ENCODE measurements at places on chromosomes 2 and 18.

GRCh38 chr2:237132799-237133198 lies 47.1 kb downstream of the COPS8 start:
- DNase-seq: peak; percentile 39

- DNase-seq: no peak
These were observed 39.5 kb downstream of the CYP26B1 start for GRCh38 chr2:72108121-72108520.

DNA sequence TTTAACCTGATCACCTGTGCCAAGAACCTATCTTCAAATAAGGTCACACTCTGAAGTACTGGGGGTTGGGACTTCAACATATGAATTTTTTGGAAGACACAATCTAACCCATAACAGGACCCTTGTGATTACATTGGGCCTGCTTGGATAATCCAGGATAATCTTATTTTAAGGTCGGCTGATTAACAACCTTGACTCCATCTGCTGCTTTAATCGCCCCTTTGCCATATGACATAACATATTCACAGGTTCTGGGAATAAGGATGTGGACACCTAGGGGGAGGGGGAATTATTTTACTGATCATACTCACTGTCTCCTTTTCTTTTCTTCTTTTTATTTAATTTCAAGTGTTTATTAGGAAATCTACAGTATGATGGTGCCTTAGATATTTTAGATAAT lies 34.8 kb downstream of the CDH20 start:
- DNase-seq: no peak

- peak; percentile 31 for DNase-seq
These were observed 62.7 kb upstream of the TAF1B start for GRCh38 chr2:9780368-9781130.

DNA sequence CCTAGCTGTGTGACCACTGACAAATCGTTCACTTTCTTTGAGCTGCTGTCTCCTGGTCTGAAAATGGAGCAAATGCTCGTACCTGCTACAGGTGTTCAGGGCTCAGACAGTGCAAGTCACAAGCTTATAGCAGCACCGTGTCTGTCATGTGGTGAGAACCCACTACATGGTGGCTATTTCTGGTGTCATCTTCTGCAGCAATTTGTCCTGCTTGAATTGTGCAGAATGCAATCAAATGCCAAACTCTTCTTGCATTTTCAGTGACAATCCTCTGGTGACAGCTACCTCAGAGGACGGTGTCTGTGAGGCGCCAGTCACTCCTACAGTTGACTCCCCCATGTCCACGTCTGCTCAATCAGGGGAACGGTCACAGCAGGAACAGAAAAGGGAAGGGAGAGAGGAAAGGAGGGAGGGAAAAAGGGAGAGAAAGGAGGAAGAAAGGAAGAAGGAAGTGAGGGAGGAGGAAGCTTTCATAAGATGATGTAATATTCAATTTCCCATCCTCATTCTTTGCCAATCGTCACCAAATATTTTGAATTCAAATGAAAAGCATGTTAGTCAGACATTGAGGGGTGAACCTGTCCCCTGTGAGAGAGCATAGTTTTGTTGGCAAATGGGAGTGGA lies 122.2 kb downstream of the BCL2 start:
- peak; percentile 63 for DNase-seq

DNA sequence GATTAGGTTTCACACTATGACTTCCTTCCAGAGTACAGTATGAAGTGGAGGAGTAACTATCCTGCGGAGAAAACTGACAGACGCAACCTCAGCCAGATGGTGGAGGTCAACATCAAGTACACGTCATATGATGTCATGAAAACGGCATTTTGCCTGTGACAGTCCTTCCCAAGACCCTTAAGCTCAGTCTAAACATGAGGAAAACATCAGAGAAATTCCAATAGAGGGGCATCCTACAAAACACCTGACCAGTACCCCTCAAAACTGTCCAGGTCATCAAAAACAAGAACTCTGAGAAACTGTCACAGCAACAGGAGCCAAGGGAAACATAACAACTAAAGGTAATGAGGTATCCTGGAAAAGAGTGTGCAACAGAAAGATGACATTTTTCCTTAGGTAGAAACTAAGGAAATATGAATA lies 1.7 kb downstream of the RNU4ATAC start:
- DNase-seq: peak; percentile 63

DNA sequence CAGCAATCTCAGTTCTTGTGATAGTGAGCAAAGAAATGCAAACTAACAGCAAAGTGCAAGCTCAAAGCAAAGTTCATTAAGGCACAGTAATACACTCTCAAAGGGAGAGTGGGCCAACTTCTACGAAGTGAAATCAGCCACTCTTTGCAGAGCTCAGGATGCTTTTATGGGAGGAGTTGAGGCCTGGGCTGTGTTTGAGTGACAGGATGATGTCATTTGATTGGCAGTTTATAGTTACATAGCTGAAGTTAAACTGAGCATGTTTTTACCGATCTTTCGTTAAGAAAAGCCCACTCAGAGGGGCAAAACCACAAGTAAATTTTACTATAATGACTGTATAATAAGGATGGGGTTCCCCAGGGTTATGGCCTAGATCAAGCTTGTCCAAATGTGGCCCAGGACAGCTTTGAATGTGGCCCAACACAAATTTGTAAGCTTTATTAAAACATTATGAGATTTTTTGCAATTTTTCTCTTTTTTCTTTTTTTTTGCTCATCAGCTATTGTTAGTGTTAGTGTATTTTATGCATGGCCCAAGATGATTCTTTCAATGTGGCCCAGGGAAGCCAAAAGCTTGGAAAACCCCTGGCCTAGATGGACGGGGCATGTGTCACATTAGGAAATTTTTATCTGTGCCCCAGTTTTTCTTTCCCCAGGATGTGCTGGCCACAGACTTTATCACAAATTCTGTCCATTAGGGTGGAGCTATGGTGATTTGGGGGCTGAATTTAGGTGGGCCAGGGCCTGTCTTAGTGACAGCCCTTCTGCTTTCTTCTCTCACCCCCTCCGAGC lies 8.3 kb upstream of the DNAH7 start:
- DNase-seq: no peak

DNA sequence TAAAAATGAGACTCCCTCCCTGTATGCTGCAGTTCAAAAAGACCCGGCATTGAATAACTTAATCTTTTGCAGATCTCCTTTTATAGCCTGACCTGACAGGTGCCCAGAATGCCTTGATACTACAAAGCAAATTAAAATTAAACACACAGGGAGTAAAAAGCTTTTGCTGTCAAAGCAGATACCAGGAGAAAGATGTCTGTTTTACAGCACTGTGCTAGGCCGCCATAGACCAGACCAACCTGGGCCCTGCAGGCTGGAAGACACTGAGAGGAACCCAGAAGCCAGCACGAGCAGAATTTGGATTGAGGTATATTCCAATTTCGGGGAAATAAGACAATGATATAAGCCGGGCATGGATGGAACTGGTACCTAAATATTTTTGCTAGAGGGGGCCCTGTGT lies 602.8 kb upstream of the SOX11 start:
- no peak for DNase-seq

- no peak for DNase-seq
These were observed 103.7 kb downstream of the USP34 start for GRCh38 chr2:61367177-61367576.

DNA sequence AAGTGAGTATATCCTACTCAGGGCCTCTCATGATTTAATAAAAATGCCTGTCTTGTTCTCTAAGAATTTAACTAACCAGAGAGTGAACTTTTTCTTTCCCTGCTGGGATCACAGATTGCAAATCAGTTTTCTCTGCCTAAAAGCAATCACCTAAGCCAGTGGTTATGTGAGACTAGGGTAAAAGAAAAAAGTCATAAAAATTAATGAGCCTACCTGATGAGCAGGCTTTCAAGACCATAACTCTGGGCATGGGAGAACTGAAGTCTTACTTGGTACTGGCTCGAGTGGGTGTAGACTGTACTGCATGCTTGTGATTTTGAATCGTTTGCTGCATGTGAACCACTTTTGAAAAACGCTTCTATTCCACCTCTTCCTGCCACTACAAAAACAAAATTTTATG lies 1677.0 kb upstream of the LRRTM1 start:
- no peak for DNase-seq

GRCh38 chr2:14778015-14778414 lies 145.5 kb downstream of the LRATD1 start:
- no peak for DNase-seq

- DNase-seq: peak; percentile 80
These were observed 7.2 kb downstream of the AGAP1 start for GRCh38 chr2:235500761-235501672.

DNA sequence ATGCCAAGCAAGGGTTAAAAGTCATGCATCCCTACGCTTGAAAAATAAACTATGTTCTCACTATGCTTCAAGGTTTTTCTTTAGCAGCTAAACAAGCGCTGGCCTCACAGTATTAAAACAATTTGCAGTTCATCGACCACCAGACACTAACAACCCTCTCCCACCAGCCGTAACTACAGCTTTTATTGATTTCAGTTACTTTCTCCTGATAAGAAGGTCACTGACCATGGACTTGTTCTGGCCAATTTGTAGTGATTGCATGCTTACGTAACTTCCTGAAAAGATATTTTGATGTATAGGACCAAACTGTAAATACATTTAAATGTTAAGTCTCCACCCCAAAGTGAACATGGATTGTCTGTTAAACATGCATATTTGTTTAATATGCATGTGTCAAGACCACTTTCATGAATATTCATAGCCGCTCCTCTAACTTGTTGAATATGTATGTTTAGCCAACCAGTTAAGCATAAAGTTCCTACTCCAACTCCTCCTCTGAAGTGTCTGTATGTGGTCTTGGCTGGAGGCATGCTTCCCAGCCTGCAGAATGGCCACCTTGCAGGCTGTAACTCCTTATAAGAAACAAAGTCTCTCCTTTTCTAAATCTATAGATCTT lies 1.7 kb upstream of the THOC1 start:
- DNase-seq: peak; percentile 24

DNA sequence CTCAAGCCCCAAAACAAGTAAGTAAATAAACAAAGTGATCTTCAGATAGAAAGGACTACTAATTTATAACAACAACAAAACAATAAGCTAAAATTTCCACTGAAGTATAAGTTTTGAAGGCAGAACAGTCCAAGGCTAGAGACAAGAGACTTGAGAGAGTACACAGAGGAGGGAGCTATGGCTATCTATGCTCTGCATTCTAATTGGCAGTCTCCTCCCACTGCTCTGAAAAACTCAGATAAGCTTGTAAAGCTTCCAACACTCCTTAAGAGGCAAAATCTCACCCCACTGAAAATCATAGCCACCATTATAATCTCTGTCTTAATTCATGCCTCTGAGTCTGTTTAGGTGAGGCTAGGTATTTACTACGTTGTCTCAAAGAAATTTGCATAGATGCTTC lies 714.6 kb upstream of the LRATD1 start:
- DNase-seq: no peak

GRCh38 chr18:28365411-28365831 lies 188.5 kb upstream of the CDH2 start:
- no peak for DNase-seq

DNA sequence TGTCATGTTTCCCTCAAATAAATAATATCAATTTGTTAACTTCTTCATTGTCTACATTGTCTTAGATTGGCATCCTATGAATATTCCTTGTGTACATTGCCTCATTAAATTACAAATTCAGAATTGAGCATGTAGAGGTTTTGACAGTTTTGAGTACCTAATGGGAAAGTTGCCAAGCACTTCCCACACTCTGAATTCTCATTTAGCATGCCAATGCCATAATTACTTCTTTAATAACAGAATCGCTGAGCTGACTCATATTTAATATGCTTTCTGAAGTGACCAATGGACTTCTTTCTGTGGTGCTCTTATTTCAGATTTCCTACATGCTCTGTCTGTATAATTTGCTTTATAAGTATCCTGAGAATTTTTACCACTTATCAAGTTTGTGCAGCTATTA lies 114.4 kb upstream of the NOL4 start:
- no peak for DNase-seq

GRCh38 chr2:19332503-19332902 lies 25.9 kb downstream of the OSR1 start:
- no peak for DNase-seq

GRCh38 chr2:61658841-61659780 lies 121.0 kb upstream of the XPO1 start:
- DNase-seq: peak; percentile 38

DNA sequence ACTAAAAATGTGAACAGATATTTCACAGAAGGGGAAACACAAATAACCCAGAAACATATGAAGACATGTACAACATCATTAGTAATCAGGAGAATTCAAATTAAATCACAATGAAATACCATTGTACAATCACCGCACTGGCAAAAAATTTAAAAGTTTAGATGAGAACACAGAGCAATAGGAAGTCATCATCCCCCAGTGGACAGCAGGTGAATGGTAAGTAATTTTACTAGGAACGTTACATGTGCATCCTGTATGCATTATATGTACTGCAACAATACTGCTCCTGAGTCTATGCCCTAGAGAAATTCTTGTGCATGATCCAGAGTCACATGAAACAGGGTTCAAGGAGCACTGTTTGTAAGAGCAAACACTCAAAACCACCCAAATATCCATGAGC lies 713.8 kb downstream of the NRXN1 start:
- no peak for DNase-seq

DNA sequence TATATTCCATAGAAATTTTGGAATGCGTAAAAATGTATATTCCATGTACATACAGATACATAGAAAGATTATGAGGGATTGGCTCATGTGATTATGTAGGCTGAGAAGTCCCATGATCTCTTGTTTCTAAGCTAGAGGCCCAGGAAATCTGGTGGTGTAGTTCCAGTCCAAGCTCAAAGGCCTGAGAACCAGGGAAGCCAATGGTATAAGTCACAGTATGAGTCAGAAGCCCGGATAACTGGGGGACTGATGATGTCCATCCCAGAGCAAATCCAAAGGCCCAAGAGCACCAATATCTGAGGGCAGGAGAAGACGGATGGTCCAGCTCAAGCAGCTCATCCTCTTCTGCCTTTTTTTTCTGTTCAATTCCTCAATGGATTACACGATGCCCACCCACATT lies 385.0 kb upstream of the KLHL29 start:
- no peak for DNase-seq

- DNase-seq: no peak
These were observed 4.1 kb downstream of the NFE2L2 start for GRCh38 chr2:177260379-177260778.

GRCh38 chr2:41735476-41735875 lies 312.3 kb upstream of the PKDCC start:
- DNase-seq: no peak

DNA sequence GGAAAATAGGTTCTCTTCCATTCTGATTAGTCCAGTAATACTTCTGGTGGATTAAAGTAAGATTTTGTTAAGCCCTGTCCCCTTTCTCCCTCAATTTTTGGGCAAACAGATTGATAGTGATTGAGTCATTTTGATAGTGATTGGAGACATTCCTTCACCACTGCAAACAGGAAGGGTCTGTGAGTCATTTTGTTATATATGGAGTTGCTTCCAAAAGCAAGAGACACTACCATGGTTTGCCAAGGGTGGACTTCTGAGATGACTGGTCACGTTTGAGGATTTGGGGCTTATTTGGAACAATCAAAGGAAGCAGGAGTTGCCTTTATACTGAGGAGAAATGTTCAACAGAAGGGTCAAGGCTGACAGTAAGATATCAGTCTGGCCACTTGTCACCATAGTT lies 249.9 kb downstream of the PARD3B start:
- DNase-seq: no peak

GRCh38 chr18:46481847-46482245 lies 175.2 kb downstream of the LOXHD1 start:
- no peak for DNase-seq

- peak; percentile 50 for DNase-seq
These were observed 7.8 kb downstream of the RAX start for GRCh38 chr18:59265246-59265973.

- no peak for DNase-seq
These were observed 81.4 kb downstream of the CMPK2 start for GRCh38 chr2:6784291-6784690.
